Astrocyte of the spinal cord (primary cell): ENCODE measurements at places on chromosomes 2 and 18.

DNA sequence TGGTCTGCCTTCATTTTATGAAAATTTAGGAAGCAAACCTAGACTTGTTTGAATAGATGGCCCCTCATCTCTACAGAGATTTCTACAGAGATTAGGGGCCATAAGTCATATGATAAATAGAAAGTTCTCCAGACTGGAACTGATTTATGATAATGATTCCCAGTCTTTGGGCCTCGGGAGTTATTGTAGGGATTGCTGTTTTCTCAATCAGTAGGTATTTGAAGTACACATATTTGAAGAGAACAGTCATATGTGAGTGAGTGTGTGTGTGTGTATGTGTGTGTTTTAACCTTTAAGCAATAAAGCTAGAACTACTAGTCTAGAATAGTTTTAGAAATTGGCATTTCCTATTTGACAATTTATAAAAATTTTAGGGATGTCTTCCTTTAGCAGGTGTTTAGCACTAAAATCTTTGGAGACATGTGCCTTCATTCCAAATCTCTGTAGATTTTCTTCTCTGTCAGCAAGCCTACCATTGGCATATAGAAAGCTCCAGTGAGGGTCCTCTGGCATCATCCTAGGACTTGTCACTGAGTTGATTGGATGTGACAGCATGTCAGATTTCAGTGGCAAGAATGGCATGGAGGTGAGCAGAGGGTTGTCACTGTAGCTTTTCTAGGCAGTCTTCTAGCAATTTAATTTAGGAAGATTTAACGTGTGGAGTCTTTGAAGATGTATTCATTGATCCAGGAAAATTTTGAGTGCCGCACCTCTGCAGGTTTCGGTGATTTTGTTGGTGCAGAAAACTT, 71.2 kb downstream of the MYO1B start:
- DNase-seq = no peak

DNA sequence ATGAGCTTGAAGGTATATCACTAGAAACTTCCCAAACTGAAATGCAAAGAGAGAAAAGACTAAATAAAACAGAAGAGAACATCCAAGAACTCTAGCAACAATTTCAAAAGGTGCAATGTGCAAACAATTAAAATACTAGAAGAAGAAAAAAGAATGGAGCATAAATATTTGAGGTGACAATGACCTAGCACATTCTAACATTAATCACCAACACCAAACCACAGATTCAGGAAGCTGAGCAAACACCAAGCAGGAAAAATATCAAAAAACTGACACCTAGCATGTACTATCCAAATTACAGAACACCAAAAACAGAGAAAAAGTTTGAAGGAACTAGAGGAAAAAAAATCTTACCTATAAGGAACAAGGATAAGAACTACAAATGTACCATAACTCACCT, 460.8 kb downstream of the IRS1 start:
- DNase-seq = no peak

DNA sequence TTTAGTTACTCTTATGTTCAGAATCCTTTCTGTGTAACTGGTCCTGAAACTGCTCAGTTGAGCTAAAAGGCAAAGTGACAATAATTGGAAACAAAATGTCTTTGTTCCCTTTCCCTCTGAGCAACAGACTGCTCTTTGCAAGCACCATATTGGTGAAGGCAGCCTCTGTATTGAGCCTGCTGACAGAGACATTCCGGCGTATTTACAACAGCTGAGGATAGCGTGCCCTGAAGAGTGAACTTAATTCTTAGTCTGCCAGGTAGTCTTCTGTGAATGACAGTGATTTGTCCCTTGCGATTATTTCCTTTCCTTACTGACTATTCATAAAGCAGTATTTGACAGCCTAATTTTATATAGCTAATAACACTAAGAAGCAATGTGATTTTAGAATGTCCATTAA, 239.1 kb downstream of the CPS1 start:
- DNase-seq = no peak

DNA sequence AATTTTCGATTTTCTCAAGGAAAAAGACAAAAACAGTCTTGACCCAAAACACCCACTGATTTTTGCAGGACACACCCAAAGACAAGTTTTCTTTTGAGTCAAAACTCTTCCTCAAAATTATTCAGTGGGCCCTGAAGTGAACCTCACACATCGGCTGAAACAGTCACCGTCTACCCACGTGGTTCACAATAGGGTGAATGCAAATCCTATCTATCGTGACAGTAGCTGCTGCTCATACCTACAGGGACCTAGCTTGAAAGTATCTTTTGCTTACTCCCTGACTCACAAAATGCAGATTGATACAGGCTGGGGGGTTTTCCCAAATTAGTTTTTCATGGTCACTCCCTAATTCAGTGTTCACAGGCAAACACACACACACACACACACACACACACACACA, 10.7 kb upstream of the CD226 start:
- DNase-seq = no peak

GRCh38 chr2:43592443-43592842, 3.4 kb downstream of the THADA start:
- DNase-seq = peak; percentile 52

DNA sequence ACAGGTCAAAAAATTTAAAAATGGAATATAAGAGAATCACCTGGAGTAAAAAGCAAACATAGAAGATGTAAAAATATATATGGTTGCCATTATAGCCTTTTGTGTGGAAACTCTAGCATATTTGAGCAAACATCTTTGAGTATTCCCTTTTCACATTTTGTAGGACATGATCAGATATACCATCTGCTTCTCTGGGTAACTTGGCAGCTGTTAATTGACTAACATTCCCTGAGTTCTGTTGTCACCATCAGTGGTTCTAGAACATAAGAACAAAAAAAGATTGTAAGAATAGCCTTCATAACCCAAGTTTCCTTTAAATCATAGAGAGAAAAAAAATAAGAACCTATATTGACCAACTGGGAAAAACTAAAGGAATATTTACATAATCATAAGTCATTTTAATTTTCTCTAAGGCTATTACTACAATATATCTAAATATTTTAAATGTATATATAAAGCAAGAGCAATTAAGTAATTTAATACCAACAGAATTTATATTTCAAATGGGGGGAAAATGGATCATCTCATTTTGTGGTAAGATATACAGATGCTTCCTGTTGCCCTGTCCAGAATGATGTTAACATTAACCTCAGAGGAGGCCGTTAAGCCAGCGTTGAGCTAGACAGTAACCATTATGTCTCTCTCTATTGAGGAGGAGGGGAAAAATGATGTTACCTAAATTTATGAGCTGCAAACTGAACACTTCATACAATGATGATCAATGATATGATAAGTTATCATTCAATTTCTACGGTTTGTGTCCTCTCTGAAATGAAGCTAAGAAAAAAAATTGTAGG, 9.8 kb upstream of the INO80D start:
- DNase-seq = no peak

DNA sequence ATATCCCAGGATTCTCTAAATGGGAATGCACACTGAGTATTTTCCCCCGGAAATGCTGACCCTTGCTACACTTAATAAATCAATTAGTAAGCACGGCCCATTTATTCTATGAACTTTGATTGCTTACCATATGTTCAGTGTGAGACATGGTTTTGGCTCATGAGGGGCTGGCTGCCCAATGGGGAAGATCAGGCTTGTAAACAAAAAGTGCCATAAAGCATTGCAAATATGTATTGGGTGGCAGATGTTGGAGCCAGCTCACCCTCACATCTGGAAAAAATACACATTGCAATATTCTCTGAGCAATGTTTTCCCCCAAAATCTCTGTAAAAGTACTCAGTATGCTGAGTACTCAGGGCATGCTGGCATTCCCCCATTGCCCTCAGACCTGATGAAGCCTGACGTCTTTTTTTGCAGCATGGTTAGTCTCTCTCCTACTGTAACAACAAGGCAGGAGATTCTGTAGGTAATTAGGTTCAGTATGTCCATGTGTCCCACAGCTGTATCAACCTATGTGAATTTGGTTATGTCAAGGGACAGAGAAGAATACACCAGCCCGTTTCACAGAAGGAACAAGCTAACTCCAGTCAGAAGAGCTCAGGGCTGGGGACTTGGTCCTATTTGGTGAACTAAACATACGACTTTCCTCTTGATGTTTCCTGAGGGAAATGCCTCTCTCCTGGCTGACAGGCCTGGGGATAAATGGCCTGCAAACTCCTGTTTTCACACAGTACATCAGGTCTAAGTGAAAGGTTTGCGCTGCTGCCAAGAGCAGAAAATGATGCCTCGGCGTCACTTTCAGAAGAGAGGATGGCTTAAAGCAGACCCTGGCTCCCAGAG, 202.4 kb downstream of the INSIG2 start:
- DNase-seq = no peak

GRCh38 chr2:170739507-170740046, 24.4 kb downstream of the SP5 start:
- no peak for DNase-seq

- DNase-seq = no peak
These were observed 48.4 kb downstream of the PLEKHB2 start for GRCh38 chr2:131153529-131153928.

DNA sequence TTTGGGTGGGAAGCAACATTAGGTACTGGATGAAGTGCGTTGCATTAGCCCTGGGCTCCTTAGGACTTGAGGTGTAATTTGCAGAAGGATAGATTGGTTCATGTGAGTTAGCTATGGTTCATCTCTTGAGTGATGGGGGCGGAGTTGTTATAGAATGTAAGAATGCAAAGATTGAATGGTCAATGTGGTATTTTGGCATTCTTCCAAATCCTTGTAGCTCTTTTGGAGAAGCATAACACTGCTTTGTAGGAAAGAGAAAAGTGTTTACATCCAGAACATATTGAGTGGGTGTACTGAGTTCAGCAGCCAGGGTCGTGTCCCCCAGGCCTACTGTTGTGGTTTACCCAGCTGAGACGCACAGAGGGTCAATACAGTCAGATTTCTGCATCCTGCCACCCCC, 173.5 kb downstream of the FMNL2 start:
- peak; percentile 80 for DNase-seq

DNA sequence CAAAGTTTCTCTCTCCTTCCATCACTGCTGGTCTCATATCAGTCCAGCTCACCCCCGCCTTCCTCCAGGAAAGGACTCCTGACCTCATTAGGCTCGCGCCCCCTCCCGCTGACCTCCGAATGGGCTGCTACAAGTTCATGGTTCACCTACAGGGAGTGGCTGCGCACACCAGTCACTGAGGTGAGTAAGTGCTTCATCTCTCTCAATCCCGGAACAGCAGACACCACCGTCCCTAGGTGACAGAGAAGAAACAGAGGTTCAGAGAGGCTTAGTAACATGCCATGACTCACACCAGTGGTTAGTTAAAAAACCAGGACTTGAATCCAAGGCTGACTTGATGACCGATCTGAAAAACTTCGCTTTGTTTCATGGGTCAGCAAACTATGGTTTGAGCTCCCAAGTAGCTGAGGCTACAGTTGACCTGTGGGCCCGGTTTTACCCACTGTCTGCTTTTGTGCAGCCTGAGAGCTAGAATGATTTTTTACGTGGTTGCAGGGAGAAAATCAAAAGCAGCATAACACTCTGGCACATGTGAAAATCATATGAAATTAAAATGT, 42.0 kb downstream of the ZFP36L2 start:
- DNase-seq = peak; percentile 72

- peak; percentile 80 for DNase-seq
These were observed 75.5 kb upstream of the ZNF532 start for GRCh38 chr18:58788971-58789875.

- DNase-seq = no peak
These were observed 318.8 kb downstream of the RND3 start for GRCh38 chr2:150168595-150169236.

GRCh38 chr2:37683921-37684780, 12.7 kb upstream of the CDC42EP3 start:
- DNase-seq = no peak

DNA sequence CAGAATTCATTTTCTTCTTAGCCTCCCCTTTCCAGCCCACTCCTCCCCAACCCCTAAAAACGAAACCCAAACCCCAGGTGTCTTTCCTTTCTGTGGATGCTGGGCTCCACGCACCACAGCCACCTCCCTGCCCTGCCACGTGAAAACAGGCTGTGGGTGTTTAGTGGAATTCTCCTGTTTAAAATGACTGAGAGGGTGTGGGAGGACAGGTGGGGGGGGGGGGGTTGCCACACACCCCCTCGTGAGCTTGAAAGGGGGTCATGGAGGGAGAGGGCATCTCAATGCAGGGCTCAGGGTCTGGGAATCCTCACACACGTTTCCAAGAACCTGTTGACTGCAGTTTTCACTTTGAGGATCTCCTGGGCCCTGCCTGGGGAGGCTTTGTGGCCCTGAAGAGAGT, 110.3 kb downstream of the FAM210A start:
- DNase-seq = no peak

DNA sequence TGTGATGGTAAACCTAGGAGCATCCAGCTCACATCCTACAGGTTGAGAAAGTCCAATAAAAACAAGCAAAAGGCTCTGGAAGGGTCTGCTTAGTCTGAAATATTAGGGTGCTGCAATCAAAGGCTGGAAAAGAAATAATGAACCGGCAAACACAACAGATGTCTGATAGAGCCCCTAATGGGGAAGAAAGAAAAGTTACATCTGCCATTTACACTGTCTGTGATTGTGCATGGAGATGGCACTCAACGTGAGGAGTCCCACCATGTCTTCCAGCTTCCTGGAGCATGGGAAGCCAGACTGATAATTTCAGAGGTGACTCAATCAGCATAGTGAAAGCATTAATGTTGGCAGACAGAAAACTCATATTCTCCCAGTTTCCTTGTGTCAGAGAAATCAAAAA, 307.8 kb downstream of the EPHA4 start:
- no peak for DNase-seq

DNA sequence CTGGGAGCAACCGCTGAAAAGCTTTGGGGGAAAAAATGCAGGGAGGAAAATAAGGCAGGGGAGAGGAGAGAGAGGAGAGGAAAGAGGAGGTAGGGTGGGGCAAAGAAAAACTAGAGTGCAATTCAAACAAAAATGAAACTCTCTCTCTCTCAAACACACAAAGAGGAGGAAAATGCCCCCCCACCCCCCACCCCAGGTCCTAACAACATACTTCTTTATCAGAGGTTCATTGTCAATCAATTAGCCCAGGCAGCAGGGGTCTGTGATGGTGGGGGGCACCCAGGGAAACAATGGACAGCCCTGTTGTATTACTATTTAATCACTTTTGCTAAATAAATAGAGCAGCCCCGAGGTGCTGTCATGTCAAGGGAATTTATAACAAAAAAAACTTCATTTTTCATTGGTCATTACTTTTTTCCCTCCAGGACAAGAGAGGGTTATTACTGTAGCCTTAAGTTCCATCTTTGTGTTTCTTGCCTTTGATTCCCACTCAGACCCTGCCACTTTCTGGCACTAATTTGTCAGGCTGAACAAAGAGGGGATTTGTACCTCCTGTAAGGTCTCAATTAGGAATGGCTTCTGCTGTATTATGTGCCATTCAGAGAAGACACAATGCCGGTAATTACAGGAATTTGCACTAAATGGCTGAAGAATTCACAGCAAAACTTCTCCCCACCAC, 55.0 kb downstream of the PLEKHM3 start:
- DNase-seq = no peak
